ENCODE measurements at places on chromosomes 2 and 18.

DNA sequence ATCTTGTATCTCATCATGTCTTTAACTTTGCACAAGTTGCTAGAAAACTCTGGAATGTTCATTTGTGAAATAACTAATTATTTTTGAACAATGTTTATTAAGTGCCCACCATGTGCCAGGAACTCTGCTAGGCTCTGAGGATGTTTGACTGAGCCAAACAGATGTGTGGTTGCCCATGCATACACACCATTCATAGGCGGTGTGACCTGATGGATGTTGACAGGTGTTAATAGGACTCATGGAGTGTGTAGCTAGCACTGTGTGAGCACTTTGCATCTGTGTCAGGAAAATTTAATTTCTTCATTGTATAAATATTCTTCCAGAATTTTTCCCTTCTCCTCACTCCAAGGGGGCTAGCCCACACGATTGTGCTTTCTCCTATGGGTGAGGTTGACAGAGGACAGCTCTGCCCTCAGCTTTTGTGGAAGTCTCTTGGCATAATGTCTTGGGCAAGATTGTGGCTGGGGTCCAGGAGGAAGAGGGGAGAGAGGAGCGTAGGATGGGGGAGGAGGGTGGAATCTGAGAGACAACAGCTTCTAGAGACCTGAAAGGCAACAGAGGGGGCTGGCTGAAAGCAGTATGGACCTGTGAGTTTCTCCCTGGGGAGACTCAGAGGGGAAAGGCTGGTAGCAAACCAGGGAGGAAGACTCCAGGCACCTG is 214.6 kb upstream of the CXCR4 start:
- no peak for DNase-seq

GRCh38 chr2:102660070-102660469 is 40.7 kb downstream of the SLC9A2 start:
- no peak for DNase-seq

DNA sequence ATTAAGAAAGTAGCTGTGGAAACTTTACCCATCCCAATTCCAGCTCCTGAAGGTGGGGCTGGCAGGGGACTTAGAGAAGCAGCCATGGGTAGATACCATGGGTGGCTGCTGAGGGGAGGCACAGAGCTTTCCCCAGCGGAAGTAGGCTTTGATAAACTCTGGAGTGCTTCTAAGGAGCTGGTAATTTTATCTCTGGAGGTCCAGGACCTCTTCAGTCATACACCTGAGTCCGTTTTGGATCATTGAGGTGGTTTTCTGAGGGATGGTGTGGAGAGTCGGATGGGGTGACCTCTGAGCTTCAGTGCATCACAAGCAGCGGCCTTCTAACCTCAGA is 36.7 kb upstream of the BMP10 start:
- no peak for DNase-seq

- DNase-seq: no peak
Observed at GRCh38 chr2:237388036-237388435, 25.9 kb downstream of the COL6A3 start.

- DNase-seq: no peak
Observed at GRCh38 chr2:68800027-68800401, 65.4 kb downstream of the ARHGAP25 start.

GRCh38 chr2:151975460-151976414 is 123.1 kb downstream of the CACNB4 start:
- DNase-seq: no peak

All from femur (tissue), 1 donor.